CD4-positive, alpha-beta T cell treated with Interleukin-4 for 4 hours (primary cell): ENCODE measurements at places on chromosomes 6 and 20.

DNA sequence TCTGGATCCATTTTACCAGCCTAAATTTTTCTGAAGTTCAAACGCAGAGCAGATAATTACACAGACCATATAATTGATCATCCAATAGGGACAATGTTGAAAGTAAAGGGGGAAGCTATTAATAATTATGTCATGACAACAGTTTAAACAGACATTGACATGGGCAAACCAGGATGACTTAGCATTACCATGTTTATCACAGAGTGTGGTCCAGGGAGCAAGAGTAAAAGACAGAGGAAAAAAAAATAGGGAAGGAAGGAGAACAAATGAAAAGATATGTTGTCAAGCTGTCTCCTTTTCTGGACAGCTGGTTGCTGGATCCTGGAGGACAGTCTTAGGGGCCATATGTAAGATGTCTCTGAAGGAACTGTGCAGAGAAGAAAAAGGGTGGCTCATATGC, 69.4 kb upstream of the FBXL4 start:
- no peak for DNase-seq

DNA sequence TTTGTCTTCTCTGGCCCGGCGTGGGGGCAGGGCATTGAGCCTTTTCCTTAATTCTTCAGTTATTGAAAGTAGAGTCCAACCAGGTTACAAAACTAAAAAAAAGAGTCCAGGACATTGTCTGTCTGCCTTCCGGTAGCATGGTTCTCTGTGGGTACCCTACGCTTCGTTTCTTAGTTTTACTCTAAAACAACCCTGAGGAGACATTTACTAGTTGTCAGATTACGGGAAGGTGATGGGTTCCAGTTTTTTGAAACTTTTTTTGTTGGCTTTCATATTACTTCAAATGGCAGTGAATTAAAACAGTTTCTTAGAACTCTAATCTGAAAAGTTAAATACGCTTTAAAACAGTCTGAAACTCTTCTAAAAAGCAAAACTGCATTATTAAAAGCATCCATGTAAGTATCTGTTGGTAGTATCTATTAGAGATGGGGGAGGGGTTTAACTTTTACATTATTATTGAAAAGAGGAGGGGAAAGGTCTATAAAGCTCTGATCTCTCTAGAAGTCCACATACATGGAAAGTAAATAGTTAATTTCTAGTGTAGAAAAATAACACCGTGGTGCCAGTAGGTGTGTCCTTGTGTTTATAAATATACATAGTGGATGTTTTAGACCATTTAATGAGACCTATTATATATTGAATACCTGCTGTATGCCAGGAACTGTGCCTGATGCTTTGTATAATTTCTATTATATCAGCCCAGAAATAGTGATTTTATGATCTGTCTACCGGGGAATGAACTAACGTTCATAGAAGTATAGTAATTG, 2.2 kb downstream of the BICRAL start:
- DNase-seq: peak; percentile 62

DNA sequence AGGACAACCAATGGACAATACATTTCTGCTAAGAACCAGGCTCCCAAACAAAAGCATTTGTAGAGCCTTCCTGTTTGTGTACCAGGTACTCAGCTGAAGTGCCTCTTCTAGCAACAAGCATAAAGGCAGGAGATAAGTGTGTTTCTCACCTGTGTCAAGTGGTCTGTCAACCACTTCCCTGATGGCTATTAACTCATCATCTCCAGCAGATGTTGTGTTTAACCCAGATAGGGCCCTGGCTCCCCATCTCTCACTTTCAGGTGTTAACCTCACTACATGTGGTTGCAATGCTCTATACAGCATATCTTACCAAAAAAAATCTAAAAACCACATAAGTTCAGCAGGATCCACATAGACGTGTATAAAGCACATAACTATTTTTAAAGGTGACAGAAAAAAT, 9.6 kb upstream of the IL17A start:
- peak; percentile 13 for DNase-seq

DNA sequence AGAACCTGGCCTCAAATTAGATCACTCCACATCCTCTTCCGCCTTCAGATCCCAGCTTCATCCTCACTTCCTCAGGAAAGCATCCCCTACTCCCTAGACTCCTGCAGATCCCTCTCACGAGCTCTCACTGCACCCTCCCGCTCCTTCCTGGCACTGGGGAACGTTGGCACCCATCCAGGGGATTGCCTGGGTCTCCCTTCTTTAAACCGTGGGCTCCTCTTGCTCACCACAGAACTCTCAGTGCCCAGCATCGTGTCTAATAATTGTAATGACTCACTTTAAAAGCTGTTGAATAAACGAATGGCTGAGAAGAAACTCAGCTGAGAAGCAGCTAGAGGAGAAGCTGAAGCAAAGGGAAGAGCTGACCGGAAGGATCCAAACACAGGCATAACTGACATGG, 20.4 kb downstream of the ZC3H12D start:
- DNase-seq: no peak

DNA sequence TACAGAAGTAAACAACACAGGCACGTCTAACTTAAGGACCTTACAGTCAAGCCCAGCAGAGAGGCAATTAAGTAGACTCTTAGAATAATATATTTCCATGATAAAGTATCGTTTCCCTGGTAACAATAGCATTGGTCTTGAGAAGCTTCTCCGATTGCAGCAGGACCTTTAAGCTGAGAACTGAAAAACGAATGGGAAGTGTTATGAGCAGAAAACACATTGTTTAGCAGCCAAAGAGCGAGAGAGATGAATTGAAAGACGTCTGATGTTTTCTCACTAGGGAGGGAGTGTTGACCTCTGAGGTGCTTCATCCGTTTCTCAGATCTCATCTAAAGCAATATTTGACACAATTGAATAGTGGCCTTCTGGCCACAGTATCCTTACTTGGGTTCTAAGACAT, 855 bp downstream of the BYSL start:
- DNase-seq: no peak

DNA sequence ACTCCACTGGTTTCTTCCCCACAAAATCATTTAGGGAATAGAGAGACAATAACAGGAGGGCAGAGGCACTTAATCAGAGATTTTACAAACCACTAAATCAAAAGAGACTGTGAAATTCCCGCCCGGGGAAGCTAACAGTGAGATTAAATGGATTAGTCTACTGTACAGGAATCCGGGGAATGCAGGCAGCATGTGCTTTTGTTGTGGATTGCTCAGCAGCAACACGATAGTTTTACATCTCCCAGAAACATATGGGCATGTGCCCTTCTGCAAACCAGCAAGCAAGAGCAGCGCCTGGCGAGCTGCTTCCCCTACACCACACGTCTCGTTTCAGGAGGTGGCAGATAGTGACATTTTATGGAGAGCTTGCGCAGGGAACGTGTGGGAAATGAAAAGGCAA, 382.3 kb downstream of the CD83 start:
- DNase-seq: no peak

DNA sequence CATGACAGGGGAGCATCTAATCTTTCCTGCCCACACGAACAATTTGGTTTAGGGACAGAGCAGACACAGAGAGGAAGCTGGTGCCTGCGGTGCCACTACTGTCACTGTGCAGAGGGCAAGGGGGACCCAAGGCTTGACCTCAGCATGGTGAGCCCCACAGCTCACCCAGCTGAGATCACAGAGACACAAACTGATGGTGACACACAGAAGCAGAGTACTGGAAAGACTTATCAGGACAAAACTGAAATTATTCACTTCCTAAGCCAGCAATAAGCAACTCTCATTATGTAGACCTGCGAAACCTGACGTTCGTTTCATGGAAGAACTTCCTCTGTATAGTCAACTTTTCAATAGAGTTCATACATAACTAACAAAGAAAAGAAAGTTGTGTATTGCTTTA, 86.1 kb downstream of the HUS1B start:
- DNase-seq: no peak

GRCh38 chr20:52313341-52313963, 121.9 kb upstream of the ZFP64 start:
- no peak for DNase-seq
